Hindlimb muscle (tissue), 1 donor: ENCODE measurements at places on chromosomes 1 and 21. TPM values are rescaled to one million over a fixed set of nuclear protein-coding genes. Genes with fewer than 3 reads are reported as not detected.

NBPF10 gene
- 1.8 TPM for polyA plus RNA-seq

LCE2B gene
- not detected for polyA plus RNA-seq

MAGI3 gene
- 16.4 TPM for polyA plus RNA-seq

DMBX1 gene
- not detected for polyA plus RNA-seq

GORAB gene
- polyA plus RNA-seq, result 15.8 TPM
